ENCODE measurements at places on chromosomes 7 and 10.
A peak's percentile ranks its signal among the peaks of the same experiment; 100 is the strongest.

- peak; percentile 63 for DNase-seq
These were observed 312.0 kb upstream of the ZMIZ1 start for GRCh38 chr10:78756604-78757343.

GRCh38 chr7:151524331-151524730, 4.6 kb upstream of the RHEB start:
- DNase-seq, result no peak

GRCh38 chr10:103921750-103922195, 3.8 kb upstream of the STN1 start:
- DNase-seq, result peak; percentile 41

- DNase-seq, result no peak
These were observed 22.7 kb upstream of the ZCCHC24 start for GRCh38 chr10:79468015-79468560.

DNA sequence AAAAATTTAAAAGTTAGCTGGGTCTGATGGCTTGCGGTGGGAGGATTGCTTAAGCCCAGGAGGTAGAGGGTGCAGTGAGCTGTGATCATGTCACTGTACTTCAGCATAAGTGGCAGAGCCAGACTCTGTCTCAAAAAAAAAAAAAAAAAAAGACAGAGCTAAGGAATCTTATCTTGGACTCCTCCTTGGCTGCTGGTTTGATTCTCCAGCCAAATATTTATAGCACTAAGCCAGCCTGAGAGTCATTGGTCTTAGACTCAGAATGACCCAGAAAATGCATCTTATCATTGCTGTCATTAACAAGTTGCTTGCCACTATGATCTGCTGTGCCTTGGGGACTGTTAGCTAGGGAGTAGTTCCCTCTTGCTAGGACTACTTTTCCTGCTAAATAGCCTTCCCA, 164.7 kb downstream of the GNAT3 start:
- DNase-seq, result no peak

DNA sequence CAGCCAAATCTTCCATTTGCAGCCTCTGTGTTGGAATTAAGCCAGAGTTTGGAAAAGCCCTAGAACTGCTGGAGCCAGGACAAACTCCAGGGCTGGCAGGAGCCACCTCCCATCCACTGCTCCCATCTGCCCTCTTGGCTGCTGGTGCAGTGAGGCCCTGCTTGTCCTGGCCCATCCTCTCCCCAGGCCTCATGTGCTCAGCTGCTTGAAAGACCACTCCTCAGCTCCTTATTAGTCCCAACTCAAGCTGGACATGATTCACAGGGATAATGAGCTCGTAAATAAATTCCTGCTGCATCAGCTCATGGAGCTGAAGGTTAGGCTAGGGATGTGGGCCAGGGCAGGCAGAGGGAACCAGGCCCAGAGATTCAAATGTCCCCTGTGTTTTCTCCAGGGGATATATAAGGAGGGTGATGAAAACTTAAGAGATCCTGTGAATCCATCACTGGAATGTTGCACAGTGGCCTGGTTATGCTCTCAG, 282.8 kb downstream of the RPS24 start:
- DNase-seq, result no peak

DNA sequence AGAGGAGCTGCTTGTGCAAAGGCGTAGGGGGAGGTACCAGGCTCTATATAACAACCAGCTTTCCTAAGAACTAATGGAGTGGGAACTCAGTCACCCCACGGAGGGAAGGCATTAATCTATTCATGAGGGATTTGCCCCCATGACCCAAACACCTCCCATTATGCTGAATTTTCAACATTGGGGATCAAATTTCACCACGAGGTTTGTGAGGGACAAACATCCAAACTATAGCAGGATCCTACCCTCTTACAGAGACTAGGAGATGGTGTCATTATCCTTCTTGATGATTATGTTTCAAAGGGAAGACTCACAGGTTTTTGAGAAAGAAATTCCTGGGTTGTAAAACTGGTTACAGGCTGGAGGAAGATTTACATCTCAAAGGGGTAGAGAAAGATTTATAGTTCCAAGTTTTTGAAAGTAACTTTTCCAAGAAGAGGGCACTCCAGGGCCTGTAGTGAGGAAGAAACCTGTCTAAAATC, 295.0 kb upstream of the DKK1 start:
- no peak for DNase-seq

DNA sequence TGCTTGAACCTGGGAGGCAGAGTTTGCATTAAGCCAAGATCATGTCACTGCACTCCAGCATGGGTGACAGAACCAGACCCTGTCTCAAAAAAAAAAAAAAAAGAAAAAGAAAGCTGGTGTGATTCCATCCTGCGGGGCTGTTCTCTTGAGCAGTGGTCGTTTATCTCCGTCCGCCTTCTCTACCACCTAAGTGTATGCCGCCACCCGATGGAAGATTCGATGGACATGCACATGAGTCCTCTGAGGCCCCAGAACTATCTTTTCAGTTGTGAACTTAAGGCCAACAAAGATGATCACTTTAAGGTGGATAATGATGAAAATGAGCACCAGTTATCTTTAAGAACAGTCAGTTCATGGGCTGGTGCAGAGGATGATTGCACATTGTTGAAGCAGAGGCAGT, 65.7 kb downstream of the ABRAXAS2 start:
- DNase-seq, result no peak

DNA sequence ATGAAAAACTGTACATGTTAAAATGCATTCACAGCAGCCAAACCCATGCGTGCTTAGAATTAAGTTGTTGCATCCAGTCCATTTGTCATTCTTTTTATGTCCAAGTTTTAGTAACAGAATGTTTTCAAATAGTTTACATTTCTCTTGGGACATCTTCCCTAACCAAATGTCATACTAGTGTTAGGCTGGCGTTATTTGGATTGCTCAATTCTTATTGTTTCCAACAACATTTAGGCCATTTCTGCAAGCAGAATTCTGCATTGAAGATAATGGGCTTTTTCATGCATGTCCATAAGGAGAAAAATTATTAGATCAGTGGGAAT, 203.0 kb downstream of the HIBADH start:
- no peak for DNase-seq

- no peak for DNase-seq
These were observed 156.8 kb downstream of the NRCAM start for GRCh38 chr7:108299251-108299973.

DNA sequence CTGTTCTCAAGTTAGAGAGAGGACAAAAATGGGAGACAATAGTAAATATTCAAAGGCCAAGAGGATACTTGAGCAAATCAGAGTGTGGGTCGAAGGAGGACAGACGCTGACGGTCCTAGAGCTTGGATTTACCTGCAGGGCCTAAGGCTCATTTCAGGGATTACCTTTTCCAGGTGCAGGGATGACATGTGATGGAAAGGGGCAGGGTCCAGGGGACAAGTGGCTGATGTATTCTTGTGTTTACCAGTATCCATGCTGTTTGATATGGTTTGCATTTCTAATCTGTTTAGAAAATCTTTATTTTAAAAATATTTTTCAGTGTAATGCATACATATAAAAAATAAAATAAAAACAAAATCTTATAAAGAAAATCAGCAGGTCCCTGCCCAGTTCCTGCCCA, 5.3 kb downstream of the GALNTL5 start:
- DNase-seq, result no peak

- DNase-seq, result no peak
These were observed 498.7 kb downstream of the NXPH1 start for GRCh38 chr7:8931906-8932646.

DNA sequence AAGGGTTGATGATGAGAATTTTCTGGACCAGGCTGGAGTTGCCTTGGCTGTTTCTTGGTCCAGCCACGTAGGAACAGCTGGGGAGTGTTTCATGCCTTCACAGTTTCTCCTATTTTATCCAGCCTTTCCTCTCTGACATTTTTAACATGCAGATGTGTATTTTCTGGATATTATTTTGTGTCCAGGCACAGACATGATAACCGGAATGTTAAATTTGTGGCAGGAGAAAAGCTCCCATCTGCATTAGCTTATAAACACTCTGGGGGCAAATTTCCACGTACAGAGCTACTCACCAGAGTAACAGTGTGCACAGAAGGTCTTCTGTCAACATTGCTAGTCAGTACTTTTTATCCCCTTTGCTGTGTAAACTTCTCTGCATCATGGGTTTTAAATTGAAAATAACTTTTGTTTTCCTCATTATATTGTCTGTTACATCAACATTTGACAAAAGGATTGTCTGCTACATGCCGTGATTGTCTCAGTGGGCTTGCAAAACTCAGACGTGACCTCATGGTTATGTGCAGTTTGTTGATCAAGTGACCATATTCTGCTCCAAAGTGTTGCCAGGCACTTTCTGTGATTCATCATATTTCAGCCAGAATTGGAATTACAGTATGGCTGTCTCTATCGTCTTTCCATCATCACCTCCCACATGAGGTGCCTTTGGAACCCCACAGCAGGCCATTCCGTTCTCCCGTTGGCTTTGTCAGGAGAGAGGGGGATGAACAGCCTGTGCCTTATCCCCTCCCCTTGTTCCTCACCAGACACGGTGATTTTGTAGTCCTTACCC, 41.4 kb downstream of the INSYN2A start:
- no peak for DNase-seq

Measured in nucleus accumbens (tissue), 56 donors.